Activated CD4-positive, alpha-beta T cell treated with anti-CD3 and anti-CD28 coated beads, Interleukin-2, Interleukin-6, amounts not matched to agents 100 ng/mL and 50 ng/mL, durations not matched to agents 16 hours and 8 hours (primary cell): ENCODE measurements at places on chromosomes 13 and 19.
A peak's percentile ranks its signal among the peaks of the same experiment; 100 is the strongest.

DNA sequence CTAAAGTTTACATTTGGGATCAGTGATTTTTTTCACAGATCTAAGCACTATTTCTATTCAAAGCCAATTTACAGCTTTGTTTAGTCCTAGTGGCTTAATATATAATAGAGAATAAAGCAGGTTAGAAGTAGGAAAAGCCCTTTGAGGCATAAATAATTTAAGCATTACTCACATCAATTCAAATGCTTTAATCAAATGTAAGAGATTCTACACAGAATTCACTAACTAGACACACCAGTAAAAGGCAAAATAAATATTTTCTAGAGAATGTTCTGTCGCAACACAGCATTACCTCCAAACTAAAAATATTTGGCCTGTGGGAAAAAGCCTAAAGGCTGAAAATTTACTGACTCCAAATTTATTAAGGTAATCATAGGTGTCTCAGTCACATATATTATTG, 31.3 kb downstream of the KCTD12 start:
- DNase-seq: no peak

- no peak for DNase-seq
Measured at GRCh38 chr13:81406022-81406421, 1065.1 kb upstream of the SPRY2 start.

DNA sequence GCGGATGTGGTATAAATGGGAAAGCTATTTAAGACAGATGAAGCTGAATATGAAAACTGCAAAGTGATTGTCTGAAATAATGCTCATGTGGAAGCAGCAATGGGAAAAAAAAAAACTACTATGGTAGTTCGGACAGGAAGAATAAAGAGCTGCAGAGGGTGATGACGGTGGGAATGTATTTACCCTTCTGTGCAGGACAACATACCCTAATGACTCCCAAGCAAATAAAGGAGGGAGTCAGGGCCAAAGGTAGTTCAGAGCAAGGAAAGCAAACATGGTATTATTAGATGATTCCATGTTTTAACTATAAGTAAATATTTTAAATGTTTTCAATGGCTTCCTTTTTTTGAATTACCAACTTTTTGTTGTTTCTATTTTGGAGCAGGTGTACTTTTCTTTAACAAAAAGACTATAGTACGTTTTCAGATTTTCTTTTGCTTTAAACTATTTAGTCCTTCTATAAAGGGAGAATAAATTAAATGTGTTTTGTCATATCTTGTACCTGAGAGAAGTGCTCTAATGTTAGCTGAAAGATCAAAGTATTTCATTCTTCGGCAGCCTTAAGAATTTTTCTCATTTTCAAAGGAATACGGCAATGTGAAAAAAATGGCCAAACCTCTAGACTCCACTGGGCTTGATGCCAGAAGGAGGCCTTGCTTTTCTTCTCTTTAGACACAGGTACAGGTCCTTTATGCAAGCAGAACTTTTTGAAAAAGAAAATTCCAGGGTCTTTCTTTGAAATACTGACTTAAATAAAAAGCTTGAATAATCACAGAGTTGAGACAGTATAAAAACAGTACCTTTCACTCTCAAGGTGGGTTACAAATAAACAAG, 67.8 kb upstream of the ZDHHC20 start:
- DNase-seq: no peak

DNA sequence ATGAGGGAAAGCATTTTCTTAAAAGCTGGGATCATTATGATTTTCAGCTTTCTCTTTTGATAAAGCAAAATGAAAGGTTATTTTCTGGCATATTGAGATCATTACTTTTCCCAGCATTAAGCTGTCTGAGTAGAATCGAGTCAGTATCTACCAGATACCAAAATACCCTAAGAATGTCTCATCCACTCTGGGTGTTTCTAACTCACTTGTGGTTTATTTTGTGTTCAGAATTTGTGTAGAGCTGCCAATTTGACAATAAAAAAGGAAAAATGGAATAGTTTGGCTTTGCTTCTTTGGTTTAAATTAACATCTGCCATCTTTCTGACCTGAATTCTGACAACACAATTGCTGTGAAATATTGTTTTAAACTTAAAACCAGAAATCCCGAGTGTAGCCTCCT, 438.7 kb upstream of the ARGLU1 start:
- no peak for DNase-seq

DNA sequence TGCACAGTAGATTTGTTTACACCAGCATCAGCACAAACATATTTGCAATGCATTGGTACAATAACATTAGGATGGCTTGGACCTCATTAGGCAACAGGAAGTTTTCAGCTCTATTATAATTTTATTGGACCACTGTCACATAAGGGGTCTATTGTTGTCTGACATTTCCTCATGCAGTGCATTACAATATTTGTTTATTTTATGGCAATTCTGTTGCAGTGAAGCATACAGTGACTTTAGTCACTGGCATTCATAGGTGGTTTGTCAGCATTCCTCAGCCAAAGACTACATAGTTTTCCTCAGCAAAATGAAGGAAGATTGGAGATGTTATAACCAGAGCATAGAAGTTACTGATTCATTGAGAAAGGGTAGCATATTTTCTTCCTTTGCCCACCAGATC, 1732.9 kb downstream of the PCDH9 start:
- no peak for DNase-seq

- no peak for DNase-seq
Measured at GRCh38 chr19:15144046-15144646, 36.9 kb downstream of the SYDE1 start.

GRCh38 chr13:107076801-107077200, 508.9 kb upstream of the ARGLU1 start:
- DNase-seq: no peak

DNA sequence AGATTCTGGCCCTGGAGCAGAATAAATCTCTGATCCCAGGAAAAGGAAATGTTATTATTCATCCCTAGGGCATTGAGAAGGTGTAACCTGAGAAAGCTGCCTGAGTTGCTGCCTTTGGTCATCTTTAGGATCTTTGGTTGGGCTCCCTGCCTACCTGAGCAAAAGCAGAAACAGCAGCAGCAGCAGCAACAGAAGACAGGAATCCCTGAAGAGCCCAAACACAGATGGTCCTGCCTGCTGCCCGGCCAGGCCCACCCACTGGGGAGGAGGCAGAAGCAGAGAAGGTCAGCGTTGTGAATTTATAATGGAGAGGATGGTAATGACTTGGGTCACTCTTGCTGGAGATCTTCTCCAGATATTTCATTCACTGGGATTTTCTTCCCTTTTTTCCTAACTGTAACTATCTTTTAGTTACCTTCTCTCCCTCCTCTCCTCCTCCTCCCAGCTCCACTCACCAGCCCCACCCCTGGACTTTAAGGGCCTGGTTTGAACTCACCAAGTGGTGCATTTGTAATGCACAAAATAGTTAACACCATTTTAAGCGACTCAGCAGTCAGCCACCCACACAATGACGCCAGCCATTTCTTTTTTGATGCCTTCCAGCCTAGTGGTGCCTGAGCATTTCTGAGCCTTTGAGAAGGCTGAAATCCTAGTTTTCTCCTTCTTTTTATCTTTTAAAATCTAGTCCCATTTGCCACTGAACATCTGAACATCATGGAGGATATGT, 91.7 kb downstream of the HSPH1 start:
- no peak for DNase-seq

DNA sequence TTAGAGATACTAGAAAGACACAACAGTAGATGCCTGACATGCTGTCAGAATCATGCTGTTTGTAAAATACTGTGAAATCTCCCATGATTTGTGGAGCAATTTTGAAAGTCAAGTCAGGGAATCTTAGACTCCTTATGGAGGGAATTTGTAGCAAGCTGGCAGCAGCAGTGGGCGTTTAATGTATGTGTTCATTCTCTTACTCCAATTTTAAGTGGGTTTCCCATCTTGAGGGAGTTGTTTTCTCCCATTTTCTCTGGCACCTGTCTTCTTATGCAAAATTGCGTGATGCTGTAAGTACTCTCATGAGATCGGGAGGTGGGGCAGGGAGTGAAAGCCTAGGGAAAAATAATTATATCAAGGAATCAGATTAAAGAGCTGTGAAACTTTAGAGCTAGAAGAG, 16.0 kb upstream of the GTF2F2 start:
- DNase-seq: no peak

DNA sequence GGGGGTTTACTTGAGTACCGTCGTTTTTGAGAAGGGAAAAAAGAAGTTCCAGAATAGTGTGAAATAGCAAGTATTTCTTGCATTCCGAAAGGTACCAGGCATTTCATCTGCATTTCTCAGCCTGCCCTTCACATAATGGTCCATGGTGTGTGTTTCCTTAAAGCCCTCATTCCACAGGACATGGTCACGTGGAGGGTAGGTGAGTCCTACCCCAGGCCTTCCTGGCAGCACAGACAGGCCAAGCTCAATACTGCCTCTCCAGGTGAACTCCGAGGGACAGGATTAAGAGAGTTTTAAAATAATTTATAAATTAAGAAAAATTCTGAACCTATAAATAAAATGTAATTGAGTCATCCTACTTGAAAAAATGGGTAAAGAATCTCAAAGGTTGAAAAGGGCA, 64.7 kb downstream of the TNFRSF19 start:
- no peak for DNase-seq

DNA sequence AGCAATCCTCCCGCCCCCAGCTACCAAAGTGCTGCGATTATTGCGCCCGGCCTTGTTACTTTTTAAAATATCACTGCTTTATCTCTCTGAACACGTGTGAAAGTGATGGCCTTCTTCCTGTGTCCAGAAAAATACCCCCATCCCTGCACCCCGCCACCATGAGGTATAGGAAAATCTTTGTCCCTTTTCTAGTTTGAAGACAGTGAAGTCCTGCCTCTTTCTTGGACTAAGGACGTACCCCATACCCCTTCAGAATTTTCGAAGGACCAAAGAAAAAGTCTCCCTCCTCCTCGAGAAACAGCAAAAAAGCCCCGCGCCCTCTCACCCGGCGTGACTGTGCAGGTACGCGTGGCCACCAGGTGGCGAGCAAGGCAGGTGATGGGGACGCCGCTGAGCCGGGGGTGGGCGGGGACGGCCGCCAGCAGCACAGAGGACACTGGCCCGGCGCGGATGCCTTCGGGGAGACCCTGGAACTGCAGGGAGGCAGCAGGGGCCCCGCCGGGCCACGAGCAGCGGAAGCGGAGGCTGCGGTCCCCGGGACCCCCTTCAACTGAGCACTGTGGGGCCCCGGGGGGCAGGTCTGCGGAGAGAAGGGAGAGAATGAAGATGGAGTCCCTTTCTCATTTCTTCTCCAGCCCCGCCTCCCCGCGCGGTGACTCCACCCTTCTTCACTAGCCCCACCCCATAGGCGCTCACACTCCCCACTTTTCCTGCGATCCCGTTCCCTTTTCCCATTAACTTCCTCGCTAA, 3.2 kb downstream of the VSIG10L start:
- DNase-seq: peak; percentile 90

- DNase-seq: peak; percentile 48
Measured at GRCh38 chr13:77429320-77430142, 102.6 kb upstream of the MYCBP2 start.

- DNase-seq: no peak
Measured at GRCh38 chr13:105466376-105466775, 1069.1 kb downstream of the EFNB2 start.

DNA sequence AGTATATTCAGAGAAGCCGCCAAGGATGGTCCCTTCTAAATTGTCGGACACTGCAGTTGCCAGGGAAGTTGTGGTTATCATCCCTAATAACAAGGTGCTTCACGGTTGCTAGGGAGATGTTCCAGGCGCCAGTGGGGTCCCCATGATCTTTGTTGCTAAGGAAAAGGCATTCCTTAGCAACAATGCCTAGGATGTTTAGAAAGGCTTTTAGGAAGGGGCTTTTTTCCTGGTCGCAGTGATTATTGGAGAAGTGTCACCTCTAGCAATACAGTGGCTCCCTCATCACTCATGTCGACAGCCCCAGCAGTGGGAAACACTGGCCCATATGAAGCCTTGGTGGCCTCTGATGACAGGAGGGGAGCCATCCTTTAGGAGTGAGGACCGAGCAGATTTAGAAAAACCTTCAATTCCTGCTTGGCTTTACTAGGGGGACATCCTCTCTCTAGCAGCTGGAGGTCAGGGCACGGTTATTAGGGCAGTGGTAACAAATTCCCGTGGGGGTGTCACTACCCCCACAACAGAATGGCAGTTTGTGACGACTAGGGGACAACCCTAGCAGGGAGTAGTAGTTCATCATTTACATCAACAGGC, 6.4 kb upstream of the TMC4 start:
- no peak for DNase-seq

DNA sequence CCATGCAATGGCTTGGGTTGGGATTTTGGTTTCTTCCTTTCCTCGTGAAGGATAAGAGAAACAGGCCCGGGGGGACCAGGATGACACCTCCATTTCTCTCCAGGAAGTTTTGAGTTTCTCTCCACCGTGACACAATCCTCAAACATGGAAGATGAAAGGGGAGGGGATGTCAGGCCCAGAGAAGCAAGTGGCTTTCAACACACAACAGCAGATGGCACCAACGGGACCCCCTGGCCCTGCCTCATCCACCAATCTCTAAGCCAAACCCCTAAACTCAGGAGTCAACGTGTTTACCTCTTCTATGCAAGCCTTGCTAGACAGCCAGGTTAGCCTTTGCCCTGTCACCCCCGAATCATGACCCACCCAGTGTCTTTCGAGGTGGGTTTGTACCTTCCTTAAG, 24.1 kb downstream of the SPC24 start:
- no peak for DNase-seq

DNA sequence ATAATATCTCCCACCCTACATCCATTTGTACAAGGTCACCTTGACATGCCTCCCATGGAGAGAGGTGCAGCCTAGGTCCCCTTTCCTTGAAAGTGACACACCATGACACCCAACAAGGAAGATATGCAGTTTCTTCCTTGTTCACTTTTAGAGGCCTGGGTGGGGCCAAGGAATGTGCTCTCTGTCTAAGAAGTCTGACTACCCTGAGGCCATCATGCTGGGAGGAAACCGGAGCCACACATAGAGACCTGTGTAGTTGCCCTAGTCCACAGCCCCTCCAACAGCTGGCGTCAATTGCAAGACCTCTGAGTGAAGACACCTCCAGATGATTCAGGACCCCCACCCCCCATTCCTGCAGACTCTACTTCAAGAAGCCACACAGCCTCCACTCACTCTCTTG, 11.0 kb downstream of the SYDE1 start:
- no peak for DNase-seq

DNA sequence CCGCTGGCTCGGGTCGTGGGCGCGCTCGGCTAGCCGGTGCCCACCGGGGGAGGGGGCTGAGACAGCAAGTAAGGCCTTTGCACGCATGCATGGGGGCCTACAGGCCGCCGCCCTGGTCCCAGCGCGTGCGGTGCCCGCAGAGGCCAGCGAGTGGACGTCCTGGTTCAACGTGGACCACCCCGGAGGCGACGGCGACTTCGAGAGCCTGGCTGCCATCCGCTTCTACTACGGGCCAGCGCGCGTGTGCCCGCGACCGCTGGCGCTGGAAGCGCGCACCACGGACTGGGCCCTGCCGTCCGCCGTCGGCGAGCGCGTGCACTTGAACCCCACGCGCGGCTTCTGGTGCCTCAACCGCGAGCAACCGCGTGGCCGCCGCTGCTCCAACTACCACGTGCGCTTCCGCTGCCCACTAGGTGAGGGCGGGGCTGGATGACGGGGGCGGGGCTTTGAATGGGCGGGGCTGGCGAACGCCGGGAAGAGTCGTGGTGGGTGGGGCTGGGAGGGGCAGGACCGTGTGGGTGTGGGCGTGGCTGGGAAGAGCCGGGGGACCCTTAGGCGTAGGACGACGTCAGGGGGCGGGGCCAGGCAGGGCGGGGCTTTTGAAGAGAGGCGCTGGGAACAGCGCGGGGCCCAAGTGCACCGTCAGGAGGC, 2.1 kb downstream of the CILP2 start:
- peak; percentile 82 for DNase-seq

- DNase-seq: no peak
Measured at GRCh38 chr13:111166882-111167675, 52.0 kb downstream of the ARHGEF7 start.

- DNase-seq: no peak
Measured at GRCh38 chr19:38228005-38228377, 4.0 kb upstream of the DPF1 start.

- DNase-seq: no peak
Measured at GRCh38 chr13:51000571-51001260, 91.1 kb downstream of the RNASEH2B start.
